ENCODE measurements at places on chromosomes 16 and 17.
A peak's percentile ranks its signal among the peaks of the same experiment; 100 is the strongest.

DNA sequence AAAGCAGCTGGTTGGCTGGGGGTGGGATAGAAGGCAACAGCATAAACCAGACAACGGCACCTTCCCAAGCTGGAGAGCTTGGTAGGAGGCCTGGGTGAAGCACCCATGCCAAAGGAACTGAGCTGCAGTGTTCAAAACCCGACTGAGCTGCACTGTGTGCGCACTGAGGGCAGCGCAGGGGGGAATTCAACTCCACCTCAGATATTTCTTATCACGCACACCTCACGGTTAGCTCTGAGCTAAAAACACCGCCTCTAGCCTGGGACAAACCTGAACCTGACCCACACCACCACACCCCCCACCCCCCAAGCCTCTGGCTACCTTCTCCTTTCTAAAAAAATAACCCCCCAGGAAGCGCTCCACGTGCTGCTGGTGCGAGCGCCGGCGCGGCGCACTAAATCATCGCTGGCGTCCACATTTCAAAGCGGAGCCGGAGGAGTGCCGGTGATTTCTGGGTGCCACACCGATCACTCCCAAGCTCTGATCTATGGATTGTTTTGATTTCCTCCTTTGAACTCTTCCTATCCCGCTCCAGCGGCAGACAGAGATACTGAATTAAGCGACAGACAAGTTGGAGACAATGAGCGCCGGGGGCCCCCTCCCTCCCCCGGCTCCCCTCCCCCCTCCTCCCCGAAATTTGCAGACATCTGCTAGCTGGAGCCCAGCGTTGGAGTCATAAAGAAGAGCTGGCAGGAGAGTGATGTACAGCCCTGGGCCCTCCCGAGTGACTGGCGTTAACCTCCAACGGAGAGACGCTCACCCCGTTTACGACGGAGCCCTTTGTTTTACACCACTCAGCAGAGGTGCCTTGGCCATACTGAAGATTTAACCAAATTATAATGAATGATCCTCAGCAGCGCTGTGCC is 85.0 kb downstream of the NOG start:
- peak; percentile 38 for DNase-seq

- DNase-seq, result no peak
Measured at GRCh38 chr16:47592232-47592631, 131.1 kb downstream of the PHKB start.

- no peak for DNase-seq
Measured at GRCh38 chr17:77282524-77283515, 142.1 kb downstream of the SEC14L1 start.

GRCh38 chr16:28882551-28883160 is 4.4 kb downstream of the ATP2A1 start:
- DNase-seq, result no peak

DNA sequence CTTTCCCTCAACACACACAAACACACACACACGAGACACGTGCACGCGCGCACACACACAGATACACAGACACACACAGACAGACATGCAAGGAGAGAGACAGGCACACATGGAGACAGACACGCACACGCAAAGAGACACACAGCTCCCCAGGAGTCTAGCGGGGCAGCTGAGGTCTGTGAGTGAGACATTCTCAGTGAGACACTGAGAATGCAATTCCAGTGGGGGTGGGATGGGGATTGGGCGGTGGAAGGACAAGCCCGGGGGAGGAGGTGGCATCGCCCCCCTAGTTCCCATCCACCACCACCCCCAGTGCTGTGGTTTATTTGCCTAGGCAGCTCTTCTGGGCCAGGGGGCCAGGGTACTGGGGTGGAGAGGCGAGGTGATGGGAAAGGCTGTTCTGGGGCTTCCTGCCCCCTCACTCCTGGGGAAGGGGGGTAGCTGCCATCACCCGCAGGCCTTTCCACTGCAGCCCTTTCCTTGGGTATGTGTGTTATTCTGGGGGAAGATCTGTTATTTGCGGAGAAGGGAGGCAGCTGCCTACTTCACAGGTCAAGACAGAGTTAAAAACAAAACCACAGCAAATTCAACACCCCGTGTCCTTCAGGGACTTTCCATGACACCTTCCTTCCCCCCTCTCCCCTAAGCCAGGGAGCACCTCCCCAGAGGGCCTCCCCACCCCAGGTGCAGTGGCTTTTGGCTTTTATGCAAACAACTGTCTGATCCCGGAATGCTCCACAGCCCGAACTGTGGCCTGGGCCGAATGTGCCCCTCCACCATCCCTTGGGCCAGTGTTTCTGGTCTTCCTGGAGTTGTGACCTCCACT is 18.0 kb downstream of the GRB7 start:
- peak; percentile 40 for DNase-seq

DNA sequence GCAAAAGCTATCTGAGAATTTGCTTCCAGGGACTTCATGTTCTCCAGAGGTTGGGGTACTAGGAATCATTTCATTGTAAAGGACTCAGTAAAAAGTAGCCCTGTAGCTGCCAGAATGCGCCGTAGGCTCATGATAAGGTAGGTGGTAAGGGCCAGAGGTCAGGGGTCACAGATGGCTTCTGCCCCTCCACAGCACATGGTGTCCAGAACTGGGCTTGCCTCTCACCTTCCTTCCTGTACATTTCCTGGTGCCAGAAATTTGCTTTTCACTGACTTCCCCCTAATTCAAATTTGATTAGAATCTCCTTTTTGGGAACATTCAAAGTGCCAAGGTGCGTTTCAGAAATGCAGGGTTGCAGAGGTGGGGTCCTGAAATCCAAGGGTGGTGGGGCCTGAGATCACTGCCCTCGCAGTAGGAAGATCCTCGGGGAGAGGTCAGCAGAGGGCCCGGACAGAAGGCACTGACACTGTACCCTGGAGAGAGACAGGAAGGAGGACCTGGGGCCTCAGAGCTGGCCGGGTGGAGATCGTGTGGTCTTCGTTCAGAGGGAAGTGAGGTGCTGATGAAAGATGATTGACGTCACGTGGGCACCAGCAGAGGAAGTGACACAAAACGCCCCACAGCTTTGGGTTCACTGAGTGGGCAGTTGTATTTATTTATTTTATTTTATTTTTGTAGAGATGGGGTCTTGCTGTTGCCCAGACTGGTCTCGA is 25.5 kb upstream of the METRNL start:
- DNase-seq, result no peak

DNA sequence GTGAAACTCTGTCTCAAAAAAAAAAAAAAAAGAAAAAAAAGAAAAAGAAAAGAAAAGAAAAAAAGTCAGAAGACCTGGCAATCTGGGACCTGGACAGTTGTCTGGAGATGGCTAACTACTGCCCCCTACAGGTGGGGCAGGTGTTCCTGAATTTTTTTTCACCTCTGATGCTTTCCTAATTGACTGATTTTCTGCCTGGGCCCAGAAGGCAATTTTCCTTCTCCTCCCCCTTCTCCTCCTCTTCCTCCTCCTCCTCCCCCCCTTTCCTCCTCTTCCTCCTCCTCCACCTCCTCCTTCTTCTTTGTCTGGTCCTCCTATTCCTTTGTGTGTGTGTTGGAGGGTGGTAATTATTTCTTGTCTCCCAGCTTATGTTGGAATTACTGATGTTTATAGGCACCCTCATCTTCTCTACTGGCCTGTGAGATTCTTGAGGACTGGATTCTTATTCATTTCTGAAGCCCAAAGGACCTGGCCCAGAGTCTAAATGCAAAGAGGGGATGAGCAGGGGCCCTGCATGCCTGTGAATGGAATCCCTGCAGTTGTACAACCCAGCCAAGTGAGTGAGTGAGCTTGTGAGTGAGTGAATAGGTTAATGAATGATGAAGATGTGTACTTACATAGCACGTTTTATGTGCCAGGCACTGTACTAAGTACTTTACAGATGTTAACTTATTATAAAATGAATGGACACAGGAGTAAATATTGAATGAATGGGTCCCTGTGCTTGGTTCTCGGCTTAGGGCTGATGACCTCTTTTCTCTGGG is 26.9 kb downstream of the IRX5 start:
- DNase-seq, result peak; percentile 77

- no peak for DNase-seq
Measured at GRCh38 chr16:56918467-56919012, 13.4 kb upstream of the HERPUD1 start.

GRCh38 chr16:86991679-86992078 is 325.5 kb downstream of the C16orf95 start:
- DNase-seq, result no peak

DNA sequence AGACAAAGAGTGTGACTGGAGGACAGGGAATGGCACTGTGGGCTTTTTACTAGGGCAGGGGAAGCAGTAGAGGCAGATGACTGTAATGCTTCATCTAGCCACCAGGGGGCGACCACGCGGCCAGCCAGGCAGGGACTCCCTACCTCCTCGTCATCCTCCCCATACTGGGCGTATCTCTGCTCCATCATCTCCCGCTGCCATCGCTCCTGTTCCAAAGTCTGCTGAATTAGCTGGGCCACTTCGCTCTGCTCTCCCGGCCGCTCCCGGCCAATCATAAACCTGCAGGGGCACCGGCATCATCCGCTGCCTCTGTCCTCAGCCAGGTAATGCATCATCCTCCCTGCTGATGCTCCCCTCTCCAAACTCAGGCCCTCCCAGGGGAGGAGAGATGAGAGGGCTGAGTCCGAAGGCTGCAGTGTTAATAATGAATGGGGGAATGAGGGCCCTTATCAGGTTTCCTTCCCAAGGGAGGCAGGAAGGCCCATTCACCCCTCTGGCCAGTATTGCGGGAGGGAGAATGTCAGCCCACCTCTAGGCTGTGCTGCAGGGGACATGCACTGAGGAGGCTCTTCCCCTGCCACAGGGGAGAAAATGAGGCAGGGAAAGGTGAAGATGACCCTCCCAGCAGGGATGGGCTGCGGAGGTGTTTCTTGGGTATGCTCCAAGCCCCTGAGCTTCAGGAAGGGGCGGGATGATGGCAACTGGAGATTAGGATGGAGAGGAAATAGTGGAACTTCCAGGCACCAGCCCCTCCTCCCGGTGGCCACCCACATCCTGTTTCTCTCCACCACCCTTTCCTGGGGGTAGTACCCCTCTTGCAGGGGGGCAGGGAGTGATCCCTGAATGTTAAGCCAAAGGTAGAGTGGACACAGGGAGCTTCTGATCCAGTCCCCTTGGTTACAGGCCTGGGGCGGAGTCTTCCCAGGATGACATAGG is 10.3 kb upstream of the SAMD14 start:
- DNase-seq, result peak; percentile 86

GRCh38 chr16:1051446-1051845 is 21.1 kb upstream of the SSTR5 start:
- no peak for DNase-seq

- DNase-seq, result no peak
Measured at GRCh38 chr16:89343501-89344457, 126.3 kb downstream of the ZNF778 start.

GRCh38 chr17:66354472-66354871 is 52.1 kb downstream of the PRKCA start:
- no peak for DNase-seq

DNA sequence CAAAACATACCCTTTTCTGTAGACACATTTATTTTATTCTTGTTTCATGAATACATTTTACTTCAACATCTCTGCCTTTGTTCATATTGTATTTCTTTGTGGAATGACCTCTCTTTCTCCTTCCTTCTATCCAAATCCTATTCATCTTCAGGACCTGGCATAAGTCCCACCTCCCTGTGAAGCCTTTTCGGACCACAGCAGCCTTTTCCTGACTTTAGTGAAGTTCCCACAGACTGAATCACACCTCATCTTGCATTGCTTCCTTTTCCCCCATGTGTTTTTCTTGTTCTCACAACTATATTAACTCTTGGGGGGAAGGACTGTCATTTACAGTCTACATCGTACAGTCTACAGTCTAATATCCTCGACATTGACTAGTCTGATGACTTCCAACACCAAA is 58.2 kb downstream of the MFSD11 start:
- DNase-seq, result no peak

DNA sequence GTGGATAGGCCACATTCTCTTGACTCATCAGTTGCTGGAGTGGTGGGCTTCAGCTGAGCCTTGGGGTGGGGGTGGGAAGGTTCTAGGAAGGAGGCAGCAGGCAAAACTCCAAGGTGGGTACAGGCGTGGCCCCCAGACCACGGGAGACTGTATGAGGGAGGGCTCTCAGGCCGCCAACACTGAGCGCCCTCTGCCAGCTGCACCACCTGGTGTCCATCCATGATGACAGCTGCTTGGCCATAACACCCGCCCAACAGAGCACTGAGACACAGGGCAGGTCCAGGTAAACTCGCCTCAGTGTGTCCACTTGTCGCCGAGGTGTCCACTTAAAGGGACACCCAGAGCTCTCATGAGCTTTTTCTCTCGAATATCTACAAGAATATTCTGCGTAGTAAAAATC is 133.5 kb downstream of the C16orf95 start:
- DNase-seq, result no peak

DNA sequence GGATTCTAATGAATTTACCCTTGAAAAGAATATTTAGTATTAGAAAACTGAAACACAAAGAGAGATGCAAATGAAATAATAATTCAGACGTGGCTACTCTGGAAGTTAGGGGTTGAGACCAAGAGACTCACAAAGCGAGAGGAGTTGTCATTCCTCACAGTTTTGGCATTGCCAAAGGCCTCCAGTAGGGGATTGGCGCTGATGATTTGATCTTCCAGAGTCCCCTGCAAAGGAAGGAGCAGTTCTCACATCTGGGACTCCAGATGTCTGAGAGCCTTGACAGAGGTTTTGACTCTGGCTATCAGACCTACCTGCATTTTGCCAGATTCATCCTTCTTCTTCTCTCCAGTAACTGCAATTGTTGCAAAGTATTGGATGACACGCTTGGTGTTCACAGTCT is 6.6 kb downstream of the MYH8 start:
- DNase-seq, result no peak

DNA sequence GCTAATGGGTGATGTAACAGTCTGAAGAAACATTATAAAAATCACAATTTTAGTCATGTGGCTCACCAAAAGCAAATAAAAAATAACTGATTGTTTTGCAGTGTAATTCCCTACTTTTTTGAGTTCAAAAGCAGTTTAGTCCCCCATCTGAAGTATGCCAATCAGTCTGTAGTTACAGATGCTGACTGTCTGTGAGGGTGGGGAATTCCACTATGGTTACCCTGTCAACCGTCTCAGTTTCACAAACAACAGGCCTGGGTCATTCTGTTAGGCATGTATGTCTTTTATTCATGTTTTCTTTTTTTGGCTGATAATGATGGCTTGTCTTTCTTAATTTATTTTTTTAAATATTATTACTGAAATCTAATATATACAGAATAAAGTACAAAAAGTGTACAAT is 69.3 kb downstream of the STXBP4 start:
- no peak for DNase-seq

DNA sequence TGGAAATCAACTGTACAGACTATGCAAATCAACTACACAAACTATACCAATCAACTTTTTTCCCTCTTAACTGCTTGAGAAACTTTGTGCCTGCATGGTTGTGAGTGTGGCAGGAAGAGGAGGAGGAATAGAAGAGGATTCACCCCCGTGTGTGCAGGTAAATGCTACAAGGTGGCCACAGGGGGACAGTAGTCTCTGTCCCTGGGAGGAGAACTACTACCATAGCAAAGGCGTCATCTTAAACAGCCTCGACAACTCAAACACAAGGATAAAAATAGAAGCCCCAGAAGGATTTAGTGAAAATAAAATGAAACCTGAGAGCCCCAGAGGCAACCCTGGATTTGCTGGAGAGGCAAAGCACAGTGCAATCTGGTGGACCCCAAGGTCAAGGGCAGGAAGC is 199.5 kb upstream of the DYNLRB2 start:
- peak; percentile 17 for DNase-seq

GRCh38 chr16:7271486-7271885 is 61.2 kb upstream of the RBFOX1 start:
- DNase-seq, result no peak

Data from DMS53 (cell line).